ENCODE measurements at places on chromosomes 3 and 15.

GRCh38 chr15:89768071-89768500, 8.0 kb upstream of the MESP2 start:
- H3K27ac ChIP-seq = no peak overlapping the region
- no peaks in the 10 kb centered on the region for H3K27me3 ChIP-seq
- H3K36me3 ChIP-seq = no peaks in the 10 kb centered on the region

DNA sequence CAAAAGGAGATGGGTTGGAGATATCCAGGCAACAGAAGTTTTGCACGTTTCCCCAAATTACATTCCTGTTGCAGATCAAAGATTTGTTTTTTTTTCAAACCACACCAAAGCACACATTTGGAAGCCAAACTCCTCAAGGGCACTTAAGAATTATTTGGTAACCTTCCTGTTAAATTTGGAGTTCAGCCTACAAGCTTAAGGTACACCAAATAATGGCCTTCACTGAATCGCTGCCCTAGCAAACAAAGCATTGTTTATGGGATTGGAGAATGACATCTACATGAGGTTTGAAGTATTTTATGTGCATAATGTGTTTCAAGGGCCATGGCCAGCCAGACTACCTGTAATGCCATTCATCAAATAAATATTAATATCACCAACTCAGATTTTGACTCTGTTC, 357.9 kb downstream of the RORA start:
- peaks cover 8% of the 10 kb centered on the region for H3K27me3 ChIP-seq
- no peak for DNase-seq
- H3K36me3 ChIP-seq = no peaks in the 10 kb centered on the region

GRCh38 chr3:113649174-113649845, 47.1 kb downstream of the USF3 start:
- no peak overlapping the region for H3K4me3 ChIP-seq
- no peaks in the 10 kb centered on the region for H3K27me3 ChIP-seq
- H3K4me1 ChIP-seq = no peaks in the 10 kb centered on the region
- DNase-seq = no peak
- H3K36me3 ChIP-seq = peaks cover 9% of the 10 kb centered on the region

- H3K27ac ChIP-seq = no peak overlapping the region
- no peak overlapping the region for H3K4me3 ChIP-seq
- H3K4me1 ChIP-seq = peaks cover 20% of the 10 kb centered on the region
- peaks cover 3% of the 10 kb centered on the region for H3K36me3 ChIP-seq
- DNase-seq = no peak
Measured at GRCh38 chr3:52297242-52298148, 9.9 kb downstream of the GLYCTK start.

DNA sequence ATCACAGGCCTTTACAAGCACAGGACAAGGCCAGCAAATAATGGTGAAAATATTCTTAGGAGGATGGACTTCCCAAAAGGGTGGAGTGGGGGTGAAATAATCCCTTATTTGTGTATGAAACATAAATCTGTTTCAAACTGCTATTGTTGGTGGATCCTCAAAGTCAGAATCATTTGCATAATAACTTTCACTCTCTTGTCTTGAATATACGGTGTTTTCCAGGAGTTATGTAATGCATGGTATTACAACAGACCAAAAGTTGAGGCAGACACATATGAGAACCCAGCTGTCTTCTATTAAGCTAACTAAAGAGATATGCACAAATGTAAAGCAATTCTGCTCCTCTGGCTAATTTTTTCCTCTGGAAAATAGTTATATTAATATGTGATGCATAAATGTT, 57.7 kb downstream of the PRTG start:
- DNase-seq = no peak
- H3K4me3 ChIP-seq = no peak overlapping the region
- peaks cover 2% of the 10 kb centered on the region for H3K27me3 ChIP-seq
